ENCODE measurements at places on chromosomes 2 and 18.

DNA sequence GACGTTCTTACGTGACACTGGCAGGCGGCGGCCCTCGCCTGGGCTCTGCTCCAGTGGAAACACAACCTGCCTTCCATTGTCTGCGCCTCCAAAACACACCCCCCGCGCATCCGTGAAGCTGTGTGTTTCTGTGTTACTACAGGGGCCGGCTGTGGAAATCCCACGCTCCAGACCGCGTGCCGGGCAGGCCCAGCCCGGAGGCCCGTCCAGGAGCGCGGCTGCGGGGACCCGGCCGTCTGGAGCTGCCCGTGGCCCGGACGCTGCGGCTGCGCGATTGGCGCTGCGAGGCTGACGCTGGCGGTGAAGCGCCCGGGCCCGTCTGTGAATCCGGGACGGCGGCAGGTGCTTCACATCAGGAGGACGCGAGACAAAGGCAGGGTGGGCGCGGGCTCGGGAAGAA is 670.3 kb upstream of the SALL3 start:
- DNase-seq, result no peak

DNA sequence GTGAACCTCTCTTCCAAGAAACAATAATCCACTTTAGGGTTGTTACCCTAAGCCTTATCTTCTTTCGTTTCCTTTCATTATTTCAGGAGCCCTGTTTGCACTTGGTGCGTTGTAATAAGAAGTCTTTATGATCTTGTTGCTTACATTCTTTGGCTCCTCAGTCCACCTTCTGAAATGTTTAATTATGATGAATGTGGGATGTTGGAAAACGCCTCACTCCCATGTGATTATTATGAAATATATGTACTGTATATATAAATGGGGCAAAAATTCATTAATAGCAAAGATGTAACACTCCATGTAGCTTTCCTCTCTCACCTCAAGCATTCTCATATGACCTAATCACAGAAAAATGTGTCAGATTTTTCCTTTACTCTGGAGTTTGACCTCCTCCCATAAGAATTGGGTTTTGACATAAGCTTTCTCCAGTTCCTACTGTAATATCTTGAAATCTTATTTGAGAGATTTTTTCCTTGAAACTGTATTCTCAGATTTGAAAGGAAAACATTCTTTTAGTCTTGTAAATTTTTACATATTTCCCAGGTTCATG is 397.2 kb upstream of the FANCL start:
- DNase-seq, result no peak

DNA sequence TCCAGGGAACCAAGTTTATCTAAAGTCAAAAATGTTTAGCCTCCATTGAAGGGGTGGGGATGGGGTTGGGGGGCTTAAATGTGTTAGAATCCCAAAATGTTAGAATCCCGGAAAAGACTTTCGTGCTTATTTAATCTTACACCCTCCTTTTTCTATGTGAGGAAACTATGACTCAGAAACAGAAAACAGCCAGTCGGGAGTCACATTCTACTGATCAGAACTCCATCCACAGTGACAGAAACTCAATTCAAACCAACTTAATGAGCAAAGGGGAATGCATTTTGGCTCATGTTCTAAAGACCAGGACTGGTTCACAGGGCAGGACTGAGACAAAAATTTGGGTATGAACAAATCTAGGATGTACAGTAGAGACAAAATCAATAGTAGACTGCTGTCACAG is 31.9 kb upstream of the AFTPH start:
- DNase-seq, result no peak

- no peak for DNase-seq
Observed at GRCh38 chr2:126774290-126774689, 118.3 kb downstream of the GYPC start.

GRCh38 chr2:123851281-123851680 is 173.8 kb upstream of the CNTNAP5 start:
- no peak for DNase-seq

GRCh38 chr2:205869439-205869838 is 187.1 kb downstream of the NRP2 start:
- no peak for DNase-seq

DNA sequence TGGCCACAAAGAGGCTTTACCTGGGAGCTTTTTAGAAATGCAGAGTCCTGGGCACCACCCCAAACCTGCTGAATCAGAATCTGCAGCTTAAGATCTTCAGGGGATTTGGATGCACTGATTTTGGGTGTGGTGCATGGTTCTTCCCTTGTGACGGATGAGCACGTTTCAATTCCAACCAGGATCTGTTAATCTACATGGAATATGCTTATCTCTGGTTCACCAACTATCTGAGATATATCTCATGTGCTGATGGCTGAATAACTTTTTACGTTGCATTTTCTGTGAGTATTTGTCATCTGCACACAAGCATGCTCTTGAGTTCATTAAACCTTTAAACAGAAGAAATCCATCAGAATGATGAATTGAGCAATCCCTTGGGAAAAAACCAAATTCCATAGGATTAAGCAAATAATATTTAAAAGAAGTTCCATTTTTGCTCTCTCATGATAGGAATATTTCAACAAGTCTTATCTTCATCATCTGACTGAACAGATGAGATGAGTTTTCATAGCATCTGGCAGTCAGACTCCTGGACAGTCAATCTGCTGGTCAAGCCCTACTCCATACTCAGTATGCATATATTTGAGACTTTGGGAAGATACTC is 120.6 kb downstream of the PLB1 start:
- DNase-seq, result no peak

DNA sequence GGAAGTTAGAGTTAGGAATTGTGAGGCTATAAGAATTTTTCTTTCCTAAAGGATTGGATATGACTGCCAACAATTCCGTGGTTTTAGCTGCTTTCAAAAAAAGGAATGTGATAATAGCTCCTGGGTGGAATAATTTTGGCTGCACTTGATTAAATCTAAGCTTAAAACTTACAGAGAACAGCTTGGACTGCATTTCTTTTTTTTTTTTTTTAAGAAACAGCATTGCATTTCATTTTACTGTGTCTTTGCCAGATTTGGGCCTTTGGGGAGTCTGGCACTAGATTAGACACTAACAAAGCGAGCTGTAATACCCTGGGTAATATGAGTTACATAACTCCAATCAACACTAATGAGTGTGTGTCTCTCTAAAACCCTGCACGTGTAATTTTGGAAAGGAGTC is 37.8 kb upstream of the ZNF397 start:
- no peak for DNase-seq

GRCh38 chr2:46487667-46488335 is 8.4 kb downstream of the TMEM247 start:
- no peak for DNase-seq

- DNase-seq, result no peak
Observed at GRCh38 chr2:70743677-70744076, 24.3 kb downstream of the ADD2 start.

- DNase-seq, result peak; percentile 69
Observed at GRCh38 chr2:206693399-206694137, 24.6 kb downstream of the DYTN start.

DNA sequence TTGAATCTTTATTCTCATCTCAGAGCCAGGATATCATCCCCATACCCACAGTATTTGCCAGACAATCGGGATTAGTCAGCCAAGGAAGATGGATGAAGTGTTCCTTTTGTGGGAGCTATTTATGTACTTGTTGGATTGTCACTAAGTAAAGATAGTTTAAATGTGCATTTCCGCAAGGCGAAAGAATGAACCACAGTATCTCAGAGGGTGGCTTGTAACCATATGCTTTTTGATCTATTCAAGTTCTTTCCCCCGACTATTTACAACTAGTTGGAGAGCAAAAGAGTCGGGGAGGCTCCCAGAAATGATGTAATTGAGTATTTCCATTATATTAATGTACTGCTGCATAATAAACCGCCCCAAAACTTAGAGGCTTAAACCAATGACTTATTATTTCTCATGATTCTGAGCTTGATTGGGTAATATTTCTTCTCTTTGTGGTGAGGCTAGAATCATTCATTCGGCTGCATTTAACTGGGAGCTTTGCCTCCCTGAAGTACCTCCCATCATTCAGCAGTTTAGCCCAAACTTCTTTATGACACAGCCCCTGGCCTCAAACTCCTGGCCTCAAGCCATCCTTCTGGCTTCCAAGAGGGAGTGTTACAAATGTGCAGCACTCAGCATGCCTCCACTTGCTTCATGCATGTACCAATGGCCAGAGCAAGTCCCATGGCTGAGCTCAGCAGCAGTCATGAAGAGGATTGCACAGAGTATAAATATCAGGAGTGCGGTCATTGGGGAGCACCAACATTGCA is 423.7 kb downstream of the METTL4 start:
- DNase-seq, result peak; percentile 29

DNA sequence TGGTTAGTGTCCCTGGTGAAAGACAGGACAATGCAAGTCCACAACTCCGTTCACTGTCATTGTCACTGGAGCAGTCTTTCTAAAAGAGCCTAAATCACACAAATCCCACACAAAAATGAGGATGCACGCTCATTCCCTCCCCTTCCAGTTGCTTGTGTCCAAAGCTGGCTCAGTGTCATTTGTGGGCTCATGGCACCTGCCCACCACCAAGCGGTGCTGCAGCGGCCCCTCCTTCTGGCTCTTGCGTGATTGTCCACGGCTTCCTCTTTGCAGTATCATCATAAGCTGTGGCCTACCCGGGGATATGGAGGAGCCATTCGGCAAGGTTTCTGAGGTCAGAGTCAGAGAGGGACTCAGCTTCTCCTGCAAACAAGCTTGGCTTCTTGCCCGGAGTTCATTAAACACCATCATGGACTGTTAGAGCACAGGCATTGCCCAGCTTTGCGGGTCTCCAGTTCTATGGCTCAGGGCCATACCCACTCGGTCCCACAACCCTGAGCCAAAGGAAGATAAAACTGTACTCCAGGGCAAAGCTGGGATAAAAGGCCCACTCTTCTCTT is 179.4 kb upstream of the AGAP1 start:
- DNase-seq, result no peak

DNA sequence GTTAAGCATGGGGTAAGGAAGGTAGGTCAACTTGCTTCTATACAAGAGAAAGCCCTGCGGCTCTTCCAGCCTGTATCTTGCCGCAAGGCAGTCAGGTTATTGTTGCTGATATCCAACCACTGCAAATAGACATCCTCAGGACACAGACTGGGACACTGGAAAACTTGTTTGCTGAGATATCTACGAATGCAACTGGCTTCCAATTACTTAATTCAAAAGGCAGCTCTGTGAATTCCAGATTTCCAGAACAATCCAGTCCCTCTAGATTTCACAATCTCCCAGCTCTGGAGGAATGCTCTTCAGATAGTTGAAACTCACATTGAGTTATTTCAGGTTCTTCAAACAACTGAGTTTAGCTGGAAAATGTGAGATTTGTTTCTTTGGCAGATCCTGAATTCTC is 34.6 kb upstream of the SP9 start:
- DNase-seq, result no peak

GRCh38 chr2:134361648-134362047 is 107.8 kb downstream of the MGAT5 start:
- DNase-seq, result no peak

GRCh38 chr2:79994965-79995364 is 309.6 kb downstream of the LRRTM1 start:
- DNase-seq, result no peak

- no peak for DNase-seq
Observed at GRCh38 chr2:29751390-29751789, 170.0 kb downstream of the ALK start.

- no peak for DNase-seq
Observed at GRCh38 chr2:44136252-44136651, 32.4 kb upstream of the PPM1B start.

DNA sequence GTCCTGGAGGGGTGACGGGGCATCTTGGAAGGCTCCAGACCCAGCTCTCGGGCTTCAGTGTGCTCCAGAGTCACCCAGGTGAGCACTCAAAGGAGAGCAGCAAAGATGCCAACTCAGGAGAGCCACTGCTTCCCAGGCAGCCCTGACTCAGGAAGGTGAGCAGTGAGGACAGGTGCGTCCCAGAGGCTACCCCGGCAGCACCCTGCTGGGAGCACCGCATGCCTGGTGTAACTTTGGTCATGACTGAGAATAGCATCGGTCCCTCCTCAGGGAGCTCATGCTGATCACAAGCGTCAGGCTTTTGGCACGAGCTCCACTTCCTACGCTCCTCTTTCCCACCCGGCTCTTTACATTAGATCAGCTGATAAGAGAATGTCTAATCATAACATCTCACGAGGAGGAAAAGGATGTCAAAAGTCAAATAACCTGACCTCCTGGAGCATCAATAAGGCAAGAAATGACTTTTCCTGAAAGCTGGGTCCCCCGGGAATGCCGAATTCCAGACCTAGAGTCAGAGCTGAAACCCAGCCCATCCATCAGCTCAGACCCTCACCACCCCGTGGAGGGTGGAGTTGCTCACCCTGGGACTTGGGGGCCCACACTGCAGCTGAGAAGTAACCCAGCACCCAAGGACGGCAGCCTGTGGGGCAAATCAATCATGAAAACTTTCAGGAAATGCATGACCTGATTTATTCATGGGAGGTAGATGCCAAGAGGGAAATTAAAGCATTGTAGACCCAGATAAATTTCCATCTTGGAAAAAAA is 248.8 kb downstream of the ACKR3 start:
- DNase-seq, result no peak

GRCh38 chr2:10078704-10079265 is 1.4 kb downstream of the CYS1 start:
- DNase-seq, result no peak

DNA sequence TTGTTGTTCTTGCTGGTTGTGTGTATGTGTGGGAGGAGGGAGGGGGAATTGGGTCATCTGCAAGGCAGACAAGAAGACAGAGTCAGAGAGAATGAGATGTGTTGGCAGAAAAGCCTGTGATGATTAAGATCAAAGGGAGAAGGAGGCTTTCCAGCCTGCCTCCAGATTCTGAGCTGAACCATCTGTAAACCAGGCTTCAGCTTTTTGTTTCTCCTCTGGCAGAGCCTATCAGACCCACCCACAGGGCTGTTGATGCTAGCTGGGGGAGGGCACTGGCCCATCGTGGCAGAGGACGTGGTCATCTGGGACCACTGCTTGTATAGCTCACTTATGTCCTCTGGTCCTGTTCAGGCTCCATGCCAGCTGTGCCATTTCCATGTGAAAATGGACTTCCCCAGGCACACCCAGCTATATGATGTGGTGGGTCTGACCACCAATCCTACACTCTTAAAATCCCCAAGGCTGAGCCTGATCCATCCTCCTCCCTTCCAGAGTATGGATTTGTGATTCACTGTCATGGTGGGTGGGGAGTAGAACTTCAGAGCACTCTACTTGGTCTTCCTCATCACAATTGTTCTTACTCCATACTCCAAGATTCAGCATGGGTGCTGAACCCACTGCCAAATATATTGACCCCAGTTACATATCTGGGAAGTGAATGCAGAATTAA is 27.8 kb upstream of the COL6A3 start:
- no peak for DNase-seq
